ENCODE measurements at places on chromosomes 6 and 20.

DNA sequence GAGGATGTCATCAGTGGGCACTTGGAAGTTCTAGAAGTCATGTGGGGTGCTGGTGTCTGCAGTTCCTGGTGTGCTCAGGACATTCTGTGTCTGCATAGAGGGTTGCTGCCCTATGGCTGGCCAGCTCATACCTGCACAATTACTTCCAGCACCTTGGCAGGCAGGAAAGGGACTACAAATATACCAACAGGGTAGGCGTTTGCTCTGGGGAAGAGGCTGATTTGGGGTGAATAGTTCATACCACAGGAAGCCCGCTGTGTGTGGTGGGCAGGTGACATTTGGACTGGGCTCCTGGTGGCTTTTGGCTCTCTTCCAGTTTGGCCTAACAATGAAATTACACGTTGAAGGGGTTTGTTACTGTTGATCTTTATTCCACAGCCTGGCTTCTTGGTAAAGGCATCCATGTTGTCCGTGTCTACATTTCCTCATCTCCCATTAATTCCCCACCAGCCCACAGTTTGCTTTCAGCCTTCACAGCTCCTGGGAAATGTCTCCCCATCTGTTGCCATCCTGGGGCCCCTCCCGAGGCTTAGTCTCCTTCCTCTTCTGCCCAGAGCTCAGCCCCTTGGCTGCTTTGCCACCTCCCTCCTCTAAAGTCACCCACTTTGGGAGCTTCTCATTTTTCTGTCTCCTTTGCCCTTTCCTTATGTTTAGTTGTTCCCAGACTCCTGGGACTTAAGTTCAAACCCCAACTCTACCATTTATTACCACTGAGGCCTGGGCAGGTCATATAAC lies 88.1 kb downstream of the RSPH3 start:
- no peak for DNase-seq

DNA sequence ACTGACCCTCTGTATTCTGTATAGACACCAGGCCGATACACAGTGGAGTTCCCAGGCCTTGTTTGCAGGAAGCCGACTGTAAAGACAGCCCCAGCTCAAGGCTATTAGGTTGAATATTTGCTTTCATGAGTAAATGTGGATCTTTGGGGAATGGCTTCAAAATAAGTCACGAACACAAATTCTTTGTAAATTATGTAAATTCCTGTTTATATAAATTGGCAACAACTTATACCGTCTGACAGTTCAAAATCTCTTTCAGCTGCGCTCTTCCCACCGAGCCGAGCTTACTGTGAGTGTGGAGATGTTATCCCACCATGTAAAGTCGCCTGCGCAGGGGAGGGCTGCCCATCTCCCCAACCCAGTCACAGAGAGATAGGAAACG lies 24.7 kb downstream of the EDN3 start:
- DNase-seq: no peak

GRCh38 chr6:75834447-75834846 lies 85.4 kb downstream of the MYO6 start:
- DNase-seq: no peak

DNA sequence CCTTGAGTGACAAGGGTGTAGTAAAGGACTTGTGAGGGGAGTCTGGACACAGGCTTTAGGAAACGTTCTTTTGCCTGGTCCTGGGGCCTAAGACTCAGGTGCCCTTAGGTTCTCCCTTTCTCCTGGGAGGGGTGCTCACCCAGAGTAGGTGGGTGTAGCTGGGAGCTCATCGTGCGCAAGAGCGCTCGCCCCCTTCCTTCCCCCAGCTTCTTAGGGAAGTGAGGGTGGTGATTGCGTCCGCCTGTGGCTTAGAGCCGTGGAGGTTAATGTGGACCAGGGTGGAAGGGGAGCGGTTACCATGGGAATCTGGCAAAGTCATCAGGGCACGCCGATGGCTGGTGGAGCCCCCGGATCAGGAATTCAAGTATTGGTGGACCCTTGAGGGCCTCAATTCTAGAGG lies 3.3 kb upstream of the AARS2 start:
- no peak for DNase-seq

All from hippocampal formation (tissue), 2 donors.